ENCODE measurements at places on chromosomes 3 and 15. TPM values are rescaled to one million over a fixed set of nuclear protein-coding genes. Genes with fewer than 3 reads are reported as not detected.

The TMEM108 gene
- not detected for total RNA-seq

The PRSS50 gene
- total RNA-seq, result not detected

The CHST2 gene
- 1.7 TPM for total RNA-seq

The GOLGA6L4 gene
- total RNA-seq, result 3.2 TPM

DNA sequence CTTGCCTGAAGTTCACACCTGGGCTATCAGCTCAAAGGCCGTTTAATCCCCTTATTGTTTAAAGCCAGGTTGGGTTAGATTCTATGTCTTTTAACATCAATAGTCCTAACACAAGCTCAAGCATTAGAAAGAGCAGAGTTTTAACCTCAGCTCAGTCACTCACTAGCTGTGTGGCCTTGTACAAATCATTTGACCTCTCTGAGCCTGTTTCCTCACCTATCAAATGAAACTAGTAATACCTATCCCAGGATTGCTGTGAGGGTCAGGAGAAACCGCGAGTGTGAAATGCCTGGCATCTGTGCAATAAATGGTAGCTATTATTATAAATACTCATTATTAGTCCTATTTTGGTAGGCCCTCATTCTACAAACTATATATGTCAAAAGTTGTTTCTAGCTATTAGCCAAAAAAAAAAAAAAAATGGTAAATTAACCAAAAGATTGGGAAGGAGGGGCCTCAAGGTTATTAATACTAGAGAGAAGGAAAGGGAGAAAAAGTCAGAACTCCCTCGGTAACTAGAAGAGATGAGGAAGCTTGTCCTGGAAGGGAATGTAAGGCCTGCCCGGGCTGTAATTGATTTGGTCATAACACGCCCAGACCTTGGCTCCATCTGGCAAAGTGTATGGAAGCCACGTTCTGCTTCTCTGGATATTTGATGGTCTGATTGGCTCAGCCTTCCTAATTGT lies 510.5 kb upstream of the PROK2 start:
- DNase-seq, result no peak

The SYNPR gene
- total RNA-seq, result not detected

The THBS1 gene
- 6.3 TPM for total RNA-seq

DNA sequence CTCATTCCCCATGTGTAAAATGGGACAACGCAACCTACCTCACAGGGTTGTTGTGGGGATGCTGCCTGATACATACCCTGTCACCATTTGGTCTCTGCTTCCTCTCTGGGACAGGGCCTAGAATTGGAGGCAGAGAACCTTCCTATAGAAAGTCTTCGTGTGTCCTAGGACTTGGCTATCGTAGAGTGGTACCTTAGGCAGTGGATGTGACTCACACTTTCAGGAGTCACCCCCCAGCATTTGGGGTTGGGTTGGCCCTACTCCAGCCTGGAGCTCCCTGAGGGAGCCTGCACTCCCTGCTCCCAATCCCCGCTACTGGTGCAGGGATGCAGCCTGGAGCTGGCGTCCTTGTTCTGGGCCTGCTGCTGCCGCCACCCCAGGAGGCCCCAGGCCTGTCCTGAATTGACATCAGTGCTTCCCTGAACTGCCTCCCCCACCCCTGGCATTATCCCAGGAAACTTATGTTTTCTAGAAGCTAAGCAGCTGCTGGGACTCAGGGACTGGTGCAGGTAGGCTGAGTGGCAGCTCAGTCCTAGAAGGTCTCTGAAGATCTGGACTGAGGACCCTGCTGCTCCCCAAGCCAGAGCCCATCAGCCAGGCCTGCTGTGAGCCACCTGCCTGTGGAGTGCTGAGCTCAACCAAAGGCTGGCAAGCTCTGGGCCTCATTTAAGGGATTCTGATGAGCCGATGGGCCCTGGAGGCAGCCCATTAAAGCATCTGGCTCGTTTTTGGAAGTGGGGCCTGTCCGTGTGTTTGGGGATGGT lies 9.9 kb downstream of the C15orf39 start:
- DNase-seq, result no peak

- no peak for DNase-seq
Observed at GRCh38 chr15:40051616-40052415, 12.8 kb upstream of the SRP14 start.

DNA sequence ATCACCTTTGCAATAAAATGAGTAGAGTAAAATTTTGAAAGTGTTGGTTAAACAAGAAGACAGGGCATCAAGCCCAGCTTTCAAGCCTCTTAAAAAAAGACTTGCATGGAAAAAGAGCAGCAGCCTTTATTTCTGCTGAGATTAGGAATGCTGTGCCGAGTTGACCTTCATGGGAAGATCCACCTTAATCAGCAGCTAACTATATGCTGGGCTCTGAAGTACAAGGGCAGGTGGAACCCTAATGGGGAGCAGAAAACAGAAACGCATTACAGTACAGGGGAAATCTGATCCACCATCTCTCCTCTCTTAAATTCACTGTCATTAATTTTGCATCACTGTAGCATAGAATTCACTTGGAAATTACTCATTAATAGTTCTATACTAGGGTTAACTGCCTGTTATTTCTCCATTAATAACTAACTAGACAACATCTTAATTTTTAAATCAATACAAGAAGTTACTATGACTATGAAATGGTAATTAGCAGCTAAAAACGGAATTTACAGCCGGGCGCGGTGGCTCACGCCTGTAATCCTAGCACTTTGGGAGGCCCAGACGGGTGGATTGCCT lies 133.6 kb downstream of the GHSR start:
- no peak for DNase-seq

The FBXO40 gene
- total RNA-seq, result not detected

The EXD1 gene
- total RNA-seq, result not detected

The FAM81A gene
- total RNA-seq, result 6.6 TPM

DNA sequence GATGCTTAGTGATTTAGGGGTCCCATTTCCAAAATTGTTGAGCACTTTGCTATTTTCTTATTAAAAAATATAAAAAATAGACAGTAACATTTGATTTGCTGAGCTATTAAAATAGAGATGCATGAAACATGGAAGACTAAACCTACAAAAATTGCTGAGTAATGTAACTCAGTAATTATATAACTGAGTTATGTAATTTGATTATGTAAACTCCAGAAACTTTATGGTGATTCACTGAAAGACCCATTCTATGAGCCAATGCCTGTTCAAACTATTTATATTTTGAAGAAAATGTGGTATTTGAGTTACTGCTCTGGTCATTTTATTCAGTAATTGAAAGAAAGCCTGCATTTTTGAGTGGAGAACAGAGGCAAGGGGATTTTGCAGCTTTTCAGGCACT lies 1221.5 kb upstream of the ALCAM start:
- DNase-seq, result no peak

The ADAMTS17 gene
- 4.2 TPM for total RNA-seq

DNA sequence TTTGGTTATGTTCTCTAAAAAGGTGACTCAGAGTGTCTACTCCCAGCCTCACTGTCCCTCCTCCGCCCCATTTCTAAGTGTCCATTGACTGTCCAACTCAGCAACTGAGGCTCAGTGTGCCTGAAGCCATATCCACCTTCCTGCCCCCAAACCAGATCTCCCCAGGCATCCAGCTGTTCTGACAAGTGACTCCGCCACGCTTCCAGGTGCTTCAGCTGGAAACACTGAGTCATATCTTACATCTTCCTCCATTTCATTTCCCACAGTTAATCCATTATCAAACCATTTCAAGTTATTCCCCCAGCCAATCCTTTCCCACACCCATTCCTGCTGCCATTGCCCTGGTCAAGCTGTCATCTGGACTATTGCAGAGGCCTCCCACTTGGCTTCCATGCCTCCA lies 17.1 kb downstream of the MAGEF1 start:
- no peak for DNase-seq

The COL6A5 gene
- total RNA-seq, result not detected

GRCh38 chr3:71316066-71316777 lies 267.3 kb downstream of the FOXP1 start:
- DNase-seq, result no peak

The GOLGA8M gene
- total RNA-seq, result 0.44 TPM

DNA sequence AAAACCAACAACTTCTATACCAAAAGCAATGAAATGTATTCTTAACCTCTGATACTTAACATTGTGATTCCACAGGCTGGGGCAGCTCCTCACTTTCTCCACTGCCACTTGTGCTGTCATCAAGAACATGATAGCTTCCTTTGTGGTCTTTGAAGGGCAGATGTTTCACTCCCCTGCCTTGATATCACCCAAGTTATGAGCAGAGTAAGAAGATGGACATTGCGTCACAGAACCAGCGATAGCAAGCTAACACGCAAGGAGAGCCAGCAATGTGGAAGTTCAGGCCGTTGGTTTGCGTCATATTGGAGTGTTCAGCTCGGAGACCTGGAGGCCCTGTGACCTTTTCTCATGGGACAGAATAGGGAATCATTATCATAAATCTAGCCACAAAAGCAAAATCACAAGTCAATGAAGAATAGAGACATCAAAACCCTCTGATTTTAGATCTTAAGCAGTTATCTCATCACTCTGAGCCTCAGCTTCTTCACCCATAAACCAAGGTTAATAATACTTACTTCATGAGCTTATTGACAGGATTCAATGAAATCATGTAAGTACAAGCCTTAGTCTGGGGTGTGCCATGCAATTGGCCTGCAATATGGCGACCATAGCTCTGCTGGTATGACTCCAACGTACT lies 183.8 kb upstream of the THBS1 start:
- no peak for DNase-seq

The LTF gene
- not detected for total RNA-seq

The CP gene
- total RNA-seq, result 0.52 TPM

The ERICH6 gene
- not detected for total RNA-seq

- DNase-seq, result no peak
Observed at GRCh38 chr15:49466119-49466518, 43.1 kb downstream of the FGF7 start.

- no peak for DNase-seq
Observed at GRCh38 chr3:178059119-178059518, 477.1 kb upstream of the KCNMB2 start.

The RMDN3 gene
- 21.5 TPM for total RNA-seq

The GATA2 gene
- total RNA-seq, result 18.6 TPM

DNA sequence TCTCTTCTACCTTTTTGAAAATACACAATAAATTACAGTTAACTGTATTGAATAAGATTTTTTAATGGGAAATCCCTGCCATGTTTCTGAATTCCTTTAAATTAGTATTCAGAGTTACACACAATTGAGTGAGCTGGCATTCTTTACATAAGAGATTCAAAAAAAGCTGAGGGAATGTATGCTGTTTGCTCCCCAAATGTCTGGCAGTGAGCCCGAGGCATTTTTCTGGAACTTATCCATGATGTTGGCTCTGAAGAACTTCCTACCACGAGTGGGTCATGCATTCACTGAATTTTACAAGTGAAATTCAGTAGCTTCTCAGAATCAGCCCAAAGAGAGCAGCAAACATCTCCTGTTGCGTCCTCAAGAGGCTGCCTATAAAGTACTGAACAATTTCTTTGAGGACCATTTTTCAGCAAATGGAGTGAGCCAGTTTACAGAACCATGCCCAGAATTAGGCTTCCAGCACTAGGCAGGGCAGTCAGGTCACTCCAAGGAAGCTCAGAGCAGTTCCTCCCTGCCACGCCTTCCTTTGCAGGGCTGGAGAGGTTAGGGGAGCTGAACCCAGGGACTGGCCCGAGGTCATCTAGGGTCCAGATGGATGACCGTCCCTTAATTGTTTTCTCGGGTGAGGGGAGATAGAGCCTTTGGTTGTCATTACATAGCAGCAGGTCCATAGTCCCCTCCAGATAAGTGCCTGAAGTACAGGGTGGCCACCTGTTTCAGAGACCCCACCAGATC lies 21.2 kb downstream of the GABRA5 start:
- no peak for DNase-seq

DNA sequence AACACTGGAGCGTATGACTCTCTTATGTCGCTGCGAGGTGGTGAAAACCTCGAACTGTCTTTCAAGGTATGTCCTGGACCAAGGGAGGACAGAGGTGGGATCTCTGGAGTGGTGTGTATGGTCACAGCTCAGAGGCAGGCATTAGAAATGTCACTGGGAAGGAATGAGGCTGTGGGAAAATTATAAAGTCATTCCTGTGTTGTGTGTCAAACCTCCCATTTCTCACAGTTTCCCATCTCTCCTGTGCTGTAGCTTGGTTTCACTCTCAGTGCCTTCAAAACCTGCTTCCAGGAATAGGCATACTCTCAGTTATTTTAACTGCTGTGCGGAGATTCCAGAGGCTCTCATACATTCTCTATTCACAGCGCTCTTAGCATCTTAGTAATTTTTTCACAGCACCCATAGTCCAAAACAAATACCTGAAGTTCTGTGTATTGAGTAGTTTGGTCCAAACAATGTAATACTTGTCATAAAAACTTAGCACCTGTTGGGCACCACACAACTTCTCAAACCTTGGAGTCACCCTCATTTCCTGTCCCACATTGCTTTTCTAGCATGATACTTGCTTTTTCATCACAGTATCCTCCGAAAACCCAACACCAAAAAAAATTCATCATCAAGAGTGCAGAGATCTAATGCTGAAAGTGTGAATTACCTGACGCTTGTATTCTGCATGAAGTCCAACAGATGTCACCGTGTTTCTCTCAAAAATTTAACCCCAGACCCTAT lies 36.9 kb downstream of the GALNT15 start:
- DNase-seq, result no peak

DNA sequence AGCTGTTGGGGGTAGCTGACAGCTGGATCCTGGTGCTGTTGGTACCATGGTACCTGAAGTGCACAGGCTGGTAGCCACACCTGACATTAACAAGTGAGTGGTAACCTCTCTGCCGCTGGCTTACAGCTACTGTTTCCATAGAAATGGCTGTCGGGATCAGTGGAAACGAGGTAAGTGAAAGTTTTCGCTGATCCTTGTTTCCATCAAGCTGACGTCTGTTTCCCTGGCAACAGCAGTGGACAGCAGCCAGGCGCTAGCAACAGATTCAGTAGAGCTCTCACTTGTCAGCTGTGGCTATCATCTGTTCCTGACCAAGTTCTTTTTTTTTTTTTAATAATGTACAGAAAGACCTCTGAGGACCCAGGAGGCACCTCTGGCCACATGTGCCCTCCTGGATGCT lies 166.2 kb downstream of the CHDH start:
- no peak for DNase-seq

DNA sequence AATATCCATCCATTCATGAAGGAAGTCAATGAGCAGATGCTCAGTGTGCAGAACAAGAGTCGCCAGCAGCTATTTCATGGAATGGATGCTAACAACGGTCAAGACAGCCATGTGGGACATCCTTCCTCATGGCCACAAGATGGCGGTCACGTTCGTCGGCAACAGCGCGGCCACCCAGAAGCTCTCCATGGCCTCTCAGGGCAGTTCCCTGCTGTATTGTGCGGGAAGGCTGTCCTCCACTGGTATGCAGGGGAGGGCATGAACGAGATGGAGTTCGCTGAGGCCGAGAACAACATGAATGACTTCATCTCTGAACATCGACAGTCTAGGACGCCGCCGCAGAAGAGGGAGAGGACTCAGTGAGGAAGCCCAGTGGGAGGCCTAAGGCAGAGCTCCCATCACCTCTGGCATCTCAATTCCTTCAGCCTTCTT lies 208.3 kb downstream of the TJP1 start:
- peak; percentile 33 for DNase-seq

The UBE2E1 gene
- 75.1 TPM for total RNA-seq

Data from HCT116 (cell line).